ENCODE measurements at places on chromosomes 1 and 21. TPM values are rescaled to one million over a fixed set of nuclear protein-coding genes. Genes with fewer than 3 reads are reported as not detected.
A peak's percentile ranks its signal among the peaks of the same experiment; 100 is the strongest.

DNA sequence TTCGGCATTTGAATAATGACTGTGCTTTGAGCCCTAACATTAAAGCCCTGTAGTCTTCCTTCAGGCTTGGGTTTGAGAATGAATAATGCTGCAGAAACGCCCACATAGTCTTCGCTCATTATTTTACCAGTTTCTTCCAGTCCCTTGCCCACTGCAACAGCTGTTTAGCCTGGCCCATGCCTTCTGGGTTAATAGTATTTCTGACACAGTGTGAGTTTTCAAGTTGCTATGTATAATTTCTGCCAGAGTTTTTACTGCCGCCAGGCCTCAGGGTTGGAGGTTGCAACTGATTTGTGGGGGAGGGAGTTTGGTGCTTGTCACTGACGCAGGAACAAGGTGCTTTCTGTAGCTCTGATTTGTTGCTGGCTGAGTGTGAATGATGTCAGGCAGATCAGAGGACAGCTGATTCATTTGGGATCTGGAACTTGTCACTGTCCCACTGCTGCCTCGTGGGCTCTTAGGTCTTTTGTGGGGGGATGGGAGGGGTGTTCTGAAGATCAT lies 109.8 kb downstream of the MAST2 start:
- DNase-seq = peak; percentile 38

GRCh38 chr1:198171667-198172540 lies 15.1 kb downstream of the NEK7 start:
- no peak for DNase-seq

DNA sequence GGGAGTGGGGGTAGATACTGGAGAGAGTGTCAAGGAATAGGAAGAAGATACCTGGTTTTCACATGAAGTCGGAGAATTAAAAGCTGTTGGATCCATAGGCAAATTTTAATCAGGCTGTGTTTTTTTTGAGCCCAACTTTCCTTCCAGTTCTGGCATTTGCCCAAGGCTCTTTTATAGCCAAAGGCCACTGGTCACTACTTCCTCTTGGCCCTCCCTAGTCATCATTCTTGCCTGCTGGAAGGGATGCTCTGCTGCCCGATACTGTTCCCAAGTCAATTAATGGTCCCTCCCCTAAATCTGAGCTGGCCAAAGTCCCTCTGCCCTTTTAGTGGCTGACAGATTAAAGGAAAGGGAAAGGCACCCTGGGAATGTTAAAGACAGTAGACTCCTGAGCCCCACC lies 102.8 kb upstream of the ZNF648 start:
- DNase-seq = no peak

- DNase-seq = no peak
Observed at GRCh38 chr1:47023268-47024140, at the start of gene CYP4X1. TSS of gene CYP4X1 (plus strand) at chr1:47023669. CDS start at chr1:47023818, 149 bp downstream.

DNA sequence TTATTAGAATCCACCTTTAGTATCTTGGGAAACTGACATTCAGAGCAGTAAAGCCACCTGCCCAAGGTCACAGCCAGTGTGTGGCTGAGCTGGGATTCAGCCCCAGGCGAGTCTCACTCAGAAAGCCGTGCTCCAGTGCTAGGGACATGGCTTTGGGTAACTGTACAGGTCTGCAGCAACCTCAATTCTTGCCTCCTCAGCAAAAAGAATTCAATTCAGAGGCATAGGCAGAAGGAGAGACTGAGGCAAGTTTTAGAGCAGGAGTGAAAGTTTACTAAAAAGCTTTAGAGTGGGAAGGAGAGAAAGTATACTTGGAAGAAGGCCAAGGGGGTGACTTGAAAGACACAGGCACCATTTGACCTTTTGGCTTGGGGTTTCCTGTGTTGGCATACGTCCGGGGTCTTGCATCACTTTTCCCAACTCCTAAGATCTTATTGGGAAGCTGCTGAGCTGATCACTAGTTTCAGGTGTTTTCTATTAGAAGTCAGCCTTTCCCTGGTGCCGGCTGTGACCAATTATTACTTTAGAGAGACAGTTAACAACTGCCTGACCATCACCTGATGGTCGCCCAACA lies 529.3 kb downstream of the MATN1 start:
- no peak for DNase-seq

DNA sequence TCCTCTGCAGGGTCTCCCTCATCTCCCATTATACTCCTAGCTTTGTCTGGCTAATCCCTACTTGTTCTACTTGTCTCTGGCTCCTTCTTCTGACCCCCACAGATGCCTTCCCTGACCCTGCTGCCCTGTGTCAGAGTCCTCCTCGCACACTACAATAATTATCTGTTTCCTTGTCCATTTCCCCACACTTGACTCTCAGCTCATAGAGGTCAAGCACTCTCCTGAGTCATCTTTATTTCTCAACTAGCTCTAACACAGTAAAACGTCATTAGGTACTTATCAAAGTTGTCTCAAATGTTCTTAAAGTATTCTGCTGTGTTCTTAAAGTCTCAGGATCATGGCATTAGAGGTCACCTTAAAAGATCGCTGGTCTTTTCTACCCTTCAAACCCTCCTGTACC lies 47.1 kb downstream of the C8A start:
- DNase-seq = no peak

- no peak for DNase-seq
Observed at GRCh38 chr1:42713293-42713692, 26.7 kb downstream of the CLDN19 start.

- DNase-seq = no peak
Observed at GRCh38 chr1:48019714-48020315, 22.6 kb upstream of the TRABD2B start.

- no peak for DNase-seq
Observed at GRCh38 chr21:21046063-21046462, 47.9 kb downstream of the NCAM2 start.

DNA sequence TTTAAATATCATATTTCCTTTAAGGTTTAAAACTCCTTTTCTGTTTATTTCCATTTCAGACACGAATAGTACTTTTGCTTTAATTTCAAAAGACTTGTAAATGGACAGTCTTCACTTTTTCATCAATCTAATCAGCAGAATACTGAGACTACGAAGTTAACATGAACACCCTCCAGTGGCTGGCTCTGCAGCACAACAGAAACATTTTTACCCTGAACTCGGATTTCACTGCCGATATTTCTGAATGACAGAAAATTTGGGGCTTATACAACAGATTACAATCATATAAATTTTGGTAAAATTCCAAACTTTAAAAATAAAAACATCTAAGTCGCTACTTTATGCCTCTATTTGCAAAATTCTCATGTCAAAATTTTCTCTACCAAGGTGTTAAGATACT lies 86.2 kb downstream of the AKT3 start:
- no peak for DNase-seq

- DNase-seq = no peak
Observed at GRCh38 chr1:30378003-30378596, 345.3 kb downstream of the MATN1 start.

DNA sequence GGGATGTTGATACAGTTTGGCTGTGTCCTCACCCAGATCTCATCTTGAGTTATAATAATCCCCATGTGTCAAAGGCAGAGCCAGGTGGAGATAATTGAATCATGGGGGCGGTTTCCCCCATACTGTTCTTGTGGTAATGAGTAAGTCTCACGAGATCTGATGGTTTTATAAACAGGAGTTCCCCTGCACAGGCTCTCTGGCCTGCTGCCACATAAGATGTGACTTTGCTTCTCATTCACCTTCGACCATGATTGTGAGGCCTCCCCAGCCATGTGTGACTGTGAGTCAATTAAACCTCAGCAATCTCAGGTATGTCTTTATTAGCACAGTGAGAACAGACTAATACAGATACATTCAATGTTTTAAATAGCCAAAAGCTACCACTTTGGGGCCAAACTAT lies 41.1 kb downstream of the SLC35F3 start:
- no peak for DNase-seq

DNA sequence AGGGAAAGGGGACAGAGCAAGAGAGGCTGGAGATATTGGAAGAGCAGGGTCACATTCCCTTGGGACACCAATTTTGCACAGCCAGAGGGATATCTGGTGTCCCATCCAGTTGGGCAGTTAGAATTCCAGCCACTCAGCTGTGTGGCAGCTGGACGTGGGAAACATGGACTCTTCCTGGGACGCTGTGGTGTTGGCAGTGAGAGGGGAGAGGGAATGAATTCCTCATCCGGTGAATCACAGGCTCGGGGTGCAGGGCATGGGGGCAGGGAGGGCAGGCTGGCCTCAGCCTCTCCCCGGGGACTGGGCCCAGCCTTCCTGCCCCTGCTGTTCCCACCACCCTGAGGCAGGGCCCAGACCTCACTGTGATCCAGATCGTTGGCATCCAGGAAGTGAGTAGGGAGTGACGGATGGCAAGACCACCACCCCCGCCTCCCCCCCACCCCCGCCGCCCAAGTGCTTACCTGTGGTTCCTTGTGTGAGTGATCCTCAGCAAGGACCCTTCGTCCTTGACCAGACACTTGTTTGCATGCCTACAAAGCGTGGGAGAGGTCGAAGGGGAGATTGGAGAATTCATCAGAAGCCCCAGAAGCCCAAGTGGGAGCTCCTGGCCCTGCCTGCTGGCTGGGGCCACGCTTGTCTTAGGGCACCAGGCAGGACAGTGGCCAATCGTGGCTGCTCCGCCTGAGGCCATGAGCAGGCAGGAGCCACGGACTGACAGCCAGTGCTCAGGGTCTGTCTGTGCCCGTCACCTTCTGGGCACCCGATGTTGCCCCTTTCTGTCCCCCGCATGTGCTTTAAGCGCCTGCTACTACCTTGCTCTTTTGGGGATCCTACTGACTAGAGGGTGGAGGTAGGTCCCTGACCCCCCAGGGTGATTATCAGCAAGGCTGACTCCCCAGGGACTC lies 8.7 kb downstream of the WNT3A start:
- no peak for DNase-seq

GRCh38 chr1:87369736-87370478 lies 41.2 kb downstream of the LMO4 start:
- DNase-seq = no peak

DNA sequence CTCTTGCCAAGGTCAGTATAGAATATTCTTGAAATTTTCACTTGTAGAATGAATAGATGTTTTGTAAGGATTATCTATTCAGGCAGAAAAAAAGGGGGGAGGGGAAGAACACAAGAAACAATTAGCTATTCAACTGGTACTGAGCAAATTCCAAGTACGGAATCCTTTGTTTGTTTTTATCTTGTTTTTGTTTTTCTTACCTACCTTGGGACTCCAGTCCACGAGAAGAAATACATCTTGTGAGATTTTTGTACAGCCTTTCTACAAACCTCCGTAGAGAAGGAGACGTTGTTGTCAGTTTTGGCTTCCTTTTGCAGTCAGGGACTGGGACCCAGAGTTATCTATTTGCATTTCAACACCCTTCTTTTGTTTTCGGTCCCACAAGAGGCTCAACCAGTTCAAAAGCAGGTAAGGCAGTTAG lies 36.0 kb downstream of the ZNF281 start:
- DNase-seq = no peak

DNA sequence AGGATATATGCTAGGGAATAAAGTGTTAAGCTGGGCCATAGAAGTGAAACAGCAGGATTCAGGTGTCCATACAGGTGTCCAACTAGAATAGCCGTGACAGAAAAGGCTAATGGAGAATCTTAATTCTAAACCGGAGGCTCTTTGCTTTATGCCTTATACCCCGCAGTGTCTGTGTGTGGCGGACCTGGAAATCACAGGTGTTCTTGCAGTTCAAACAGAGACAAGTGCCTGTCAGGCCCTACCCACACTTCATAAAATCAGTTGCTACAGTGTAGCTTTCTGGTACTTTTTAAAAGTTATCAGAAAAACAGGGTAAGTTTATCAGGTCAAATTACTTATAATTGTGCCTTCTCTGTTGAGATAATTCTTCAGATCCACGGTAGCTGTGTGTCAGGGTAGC lies 293.9 kb downstream of the LRRC7 start:
- DNase-seq = no peak

- DNase-seq = no peak
Observed at GRCh38 chr1:70090141-70090540, 115.2 kb downstream of the LRRC40 start.

DNA sequence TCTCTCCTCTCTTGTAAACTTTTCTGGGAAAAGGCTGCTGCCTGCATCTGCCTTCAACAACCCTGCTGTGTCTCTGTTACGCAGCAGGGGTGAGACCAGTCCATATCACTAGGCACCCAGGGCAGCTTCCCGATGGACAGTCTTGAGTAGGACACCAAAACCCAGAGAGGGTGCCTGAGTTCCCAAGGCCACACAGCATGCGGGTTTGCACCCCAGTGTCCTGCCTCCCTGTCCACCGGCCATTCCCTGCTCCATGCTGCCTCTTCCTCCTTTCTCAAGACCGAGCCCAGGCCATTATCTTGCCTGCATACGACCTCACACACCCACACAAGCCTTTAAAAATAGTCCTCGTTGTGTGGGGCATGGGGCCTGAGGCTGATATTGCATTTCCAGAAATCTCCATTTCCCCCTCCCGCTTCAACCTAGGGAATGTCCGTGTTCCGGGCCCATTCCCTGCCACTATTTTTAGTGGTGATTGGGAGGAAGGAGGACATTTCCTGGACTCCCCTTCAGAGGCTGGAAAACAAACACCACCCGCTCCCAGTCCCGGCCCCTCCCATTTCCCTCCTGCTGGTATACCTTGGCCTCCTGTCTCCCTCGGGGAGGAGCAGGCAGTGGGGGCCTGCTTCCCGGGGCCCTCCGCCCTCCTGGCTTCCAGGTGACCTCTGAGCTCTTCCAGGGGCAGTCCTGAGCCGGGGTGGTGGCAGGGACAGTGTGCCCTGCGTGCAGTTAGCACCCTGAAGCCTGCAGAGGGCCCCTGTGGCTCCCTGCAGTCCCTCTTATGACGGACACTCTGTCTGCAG lies 132.4 kb upstream of the TMEM51 start:
- no peak for DNase-seq

DNA sequence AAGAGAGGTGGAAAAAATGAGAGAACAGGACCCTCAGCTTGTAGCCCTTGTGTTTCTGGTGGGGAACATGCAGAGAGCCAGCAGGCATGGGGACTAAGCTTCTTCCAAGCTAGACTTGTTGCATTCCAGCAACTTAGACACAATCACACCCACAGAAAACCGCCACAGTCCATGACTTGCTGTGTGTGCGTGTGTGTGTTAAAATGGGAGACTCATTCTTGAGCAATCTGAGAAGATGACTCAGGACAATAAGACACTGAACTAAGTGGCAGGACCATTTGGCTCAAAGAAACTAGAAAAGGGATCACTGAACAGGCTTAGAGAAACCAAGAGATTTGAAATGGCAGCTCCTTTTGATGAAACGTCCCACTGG lies 78.0 kb downstream of the HLX start:
- DNase-seq = peak; percentile 75

The MYBPH gene
- total RNA-seq = 2.1 TPM

The C1orf94 gene
- 0.10 TPM for total RNA-seq

The NPPA gene
- 1.3 TPM for total RNA-seq

The VCAM1 gene
- 55.3 TPM for total RNA-seq

The SH3D21 gene
- 16.9 TPM for total RNA-seq

The ETV3L gene
- total RNA-seq = not detected

The KRTAP19-1 gene
- 11.4 TPM for total RNA-seq

The ASPM gene
- total RNA-seq = 16.6 TPM

The MYOC gene
- 0.30 TPM for total RNA-seq

The CDC20 gene
- 11.2 TPM for total RNA-seq

The TMEM125 gene
- total RNA-seq = 1.3 TPM

The UMODL1 gene
- total RNA-seq = under 0.01 TPM

Data from skin of body (tissue), 3 donors.